PC-3 (cell line): ENCODE measurements at places on chromosomes 12 and 14. TPM values are rescaled to one million over a fixed set of nuclear protein-coding genes. Genes with fewer than 3 reads are reported as not detected.
A peak's percentile ranks its signal among the peaks of the same experiment; 100 is the strongest.

KLRD1 gene
- 0.06 TPM in 1 of 2 replicates, not detected in the other for total RNA-seq

RASSF3 gene
- total RNA-seq, result 13.4 and 19.1 TPM in 2 replicates

ZNF740 gene
- total RNA-seq, result 12.3 and 12.8 TPM in 2 replicates

RTL1 gene
- total RNA-seq, result not detected in 2 replicates

MRPS35 gene
- 82.5 and 117 TPM in 2 replicates for total RNA-seq

FAM186B gene
- total RNA-seq, result 0.80 and 1.1 TPM in 2 replicates

DIP2B gene
- total RNA-seq, result 36.3 and 39.6 TPM in 2 replicates

KRT74 gene
- total RNA-seq, result not detected in 2 replicates

DBX2 gene
- total RNA-seq, result not detected in 2 replicates

DNA sequence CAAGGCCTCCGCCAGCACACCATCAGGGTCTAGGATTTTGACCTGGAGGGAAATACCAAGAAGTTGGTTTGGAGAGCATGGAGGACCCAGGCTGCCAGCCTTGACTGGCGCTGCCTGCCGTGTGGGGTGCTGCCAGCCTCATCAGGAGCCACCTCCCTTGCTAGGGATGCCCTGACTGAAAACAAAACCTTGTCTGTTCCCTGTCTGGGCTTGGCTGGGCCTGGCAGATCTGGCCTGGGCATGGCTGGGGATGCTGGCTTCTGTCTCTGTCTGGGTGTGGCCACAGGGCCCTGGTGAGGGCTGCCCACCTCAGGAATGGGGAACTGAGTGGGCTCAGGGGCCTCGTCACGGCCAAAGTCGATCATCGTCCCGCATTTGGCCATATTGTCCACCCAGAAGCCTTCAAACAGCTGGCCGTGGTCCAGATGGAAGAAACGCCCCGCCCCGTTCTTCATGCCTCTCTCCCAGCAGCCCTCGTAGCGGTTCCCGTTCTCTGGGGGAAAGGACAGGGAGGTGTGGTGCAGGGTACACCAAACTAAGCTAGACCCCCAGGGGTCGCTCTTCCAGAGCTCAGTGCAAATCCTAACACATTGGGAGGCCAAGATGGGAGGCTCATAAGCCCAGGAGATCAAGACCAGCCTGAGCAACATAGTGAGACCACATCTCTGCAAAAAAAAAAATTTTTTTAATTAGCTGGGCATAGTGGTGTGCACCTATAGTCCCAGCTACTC is 16.5 kb downstream of the MORN3 start:
- DNase-seq, result no peak

GRCh38 chr12:69509308-69509736 is 39.1 kb downstream of the FRS2 start:
- no peak for DNase-seq

GRCh38 chr14:74349757-74350156 is 1.5 kb downstream of the VRTN start:
- no peak for DNase-seq

DNA sequence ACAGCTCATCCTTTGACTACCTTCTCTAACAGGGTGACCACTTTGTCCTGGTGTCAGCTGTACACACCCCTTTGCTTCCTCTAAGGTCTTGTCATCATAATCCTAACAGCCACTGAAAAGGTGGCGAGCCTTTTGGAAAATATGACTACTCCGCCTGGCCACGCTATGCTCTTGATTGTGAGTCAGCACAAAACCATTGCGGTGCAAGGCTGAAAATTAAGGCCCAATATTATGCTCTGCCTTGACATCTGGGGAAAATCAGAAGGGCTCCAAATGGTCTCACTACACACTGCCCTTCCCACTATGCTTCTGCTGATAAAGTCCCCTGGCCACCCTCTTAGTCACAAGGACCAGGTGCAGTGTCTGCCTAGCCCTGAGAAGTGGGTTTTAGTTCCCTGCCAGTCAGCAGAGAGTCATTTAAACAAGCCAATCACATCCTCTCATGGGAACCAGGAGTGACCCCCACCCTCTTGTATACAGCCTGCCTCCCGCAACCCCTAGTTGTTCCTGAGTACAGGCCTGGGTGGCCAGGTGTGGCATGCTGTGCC is 34.3 kb downstream of the FGD6 start:
- DNase-seq, result peak; percentile 72

- DNase-seq, result no peak
Measured at GRCh38 chr12:89697296-89697695, 11.3 kb downstream of the ATP2B1 start.
